ENCODE measurements at places on chromosomes 3 and 15.

DNA sequence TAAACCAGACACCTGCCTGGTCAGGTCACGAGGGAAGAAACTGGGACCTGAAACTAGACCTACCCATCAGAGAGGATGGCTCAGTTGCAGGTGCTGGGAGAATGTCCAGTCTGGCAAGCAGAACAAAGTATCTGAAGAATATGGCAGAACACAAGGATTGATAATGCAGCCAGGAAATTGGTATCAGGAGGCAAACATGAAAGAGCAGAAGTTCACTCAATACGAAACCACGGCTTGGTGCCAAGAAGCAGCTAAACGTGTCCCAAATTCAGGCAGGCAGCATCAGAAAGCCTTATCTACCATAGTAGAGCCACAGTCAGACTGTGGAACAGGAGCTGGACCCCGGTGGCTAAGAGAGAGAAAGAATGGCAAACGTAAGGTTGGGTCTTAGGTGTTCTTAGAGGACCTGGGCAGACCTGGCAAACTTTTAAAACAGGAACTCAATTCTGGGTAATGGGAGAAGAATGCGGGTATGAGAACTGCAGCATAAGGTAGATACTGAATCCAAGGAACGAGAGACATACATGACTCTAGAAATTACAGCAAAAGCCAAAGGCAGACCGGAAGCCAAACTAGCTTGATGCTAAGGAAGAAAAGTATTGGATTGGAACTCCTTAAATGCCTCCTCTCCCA lies 169.0 kb upstream of the NECTIN3 start:
- no peak for DNase-seq

DNA sequence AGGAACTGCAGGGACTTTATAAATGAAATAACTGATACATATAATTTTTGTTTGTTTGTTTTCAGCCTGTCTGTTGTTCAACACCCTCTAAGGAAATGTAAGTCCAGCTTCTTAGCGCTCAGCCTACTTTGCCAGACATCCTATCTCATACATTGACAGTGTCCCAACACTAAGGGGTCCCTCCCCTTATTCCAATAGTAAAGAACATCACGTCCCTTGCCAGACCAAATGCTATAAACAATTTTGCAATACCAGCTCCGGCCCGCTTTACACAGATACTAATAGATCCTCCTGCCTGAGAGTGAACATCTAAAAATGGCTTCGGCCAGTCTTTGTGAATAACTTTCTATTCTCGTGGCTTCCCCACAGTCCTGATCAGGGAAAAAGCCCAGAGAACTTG lies 4.5 kb upstream of the TAFA4 start:
- no peak for DNase-seq

- no peak for DNase-seq
Observed at GRCh38 chr15:41876689-41877088, 17.2 kb downstream of the SPTBN5 start.

GRCh38 chr3:2311022-2311421 lies 212.4 kb downstream of the CNTN4 start:
- DNase-seq, result no peak

GRCh38 chr15:43552986-43553385 lies 35.6 kb downstream of the MAP1A start:
- no peak for DNase-seq

DNA sequence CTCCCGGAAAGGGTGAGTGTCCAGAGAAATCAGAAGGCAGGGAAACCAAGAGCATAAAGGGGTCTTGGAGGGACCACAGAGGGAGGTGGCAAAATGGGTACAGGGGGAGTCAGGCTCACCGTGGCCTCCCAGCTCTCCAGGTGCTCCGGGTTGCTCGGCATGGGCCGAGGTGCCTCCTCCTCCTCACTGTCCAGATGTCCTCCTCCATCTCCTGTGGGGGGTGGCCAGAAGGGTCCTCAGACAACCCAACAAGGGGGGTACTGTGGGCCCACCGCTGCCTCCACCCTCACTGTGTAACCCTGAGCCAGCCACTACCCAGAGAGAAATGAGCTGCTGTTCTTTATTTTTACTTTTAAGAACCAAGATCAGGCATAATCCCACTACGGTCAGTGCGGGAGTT lies 30.4 kb upstream of the OR4F6 start:
- DNase-seq, result no peak

- DNase-seq, result peak; percentile 77
Observed at GRCh38 chr15:51380999-51381806, 39.7 kb downstream of the GLDN start.

GRCh38 chr3:102113421-102114041 lies 264.2 kb downstream of the NFKBIZ start:
- peak; percentile 55 for DNase-seq

- DNase-seq, result no peak
Observed at GRCh38 chr3:21587894-21588293, 163.1 kb downstream of the ZNF385D start.

DNA sequence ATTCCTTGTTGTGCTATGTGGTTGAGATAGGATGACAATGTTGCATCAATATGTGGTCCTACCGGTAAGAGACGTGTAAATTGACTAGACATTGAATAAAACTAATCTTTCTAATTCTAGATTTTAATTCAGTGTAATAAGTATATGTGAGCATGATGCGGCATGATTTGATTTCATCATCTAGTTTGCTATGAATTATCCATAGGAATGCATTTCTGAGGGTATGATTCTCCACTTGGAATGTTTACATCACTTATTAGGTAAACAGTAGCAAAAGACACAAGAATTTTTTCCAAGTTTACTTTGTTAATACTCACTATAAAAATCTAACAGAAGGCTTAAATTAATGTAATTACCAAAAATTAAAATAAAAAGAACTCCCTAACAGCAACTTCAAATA lies 353.5 kb downstream of the CADM2 start:
- DNase-seq, result peak; percentile 42

GRCh38 chr3:188562144-188562543 lies 408.2 kb downstream of the LPP start:
- no peak for DNase-seq

- peak; percentile 71 for DNase-seq
Observed at GRCh38 chr3:9898467-9899241, 4.0 kb upstream of the IL17RE start.

- DNase-seq, result no peak
Observed at GRCh38 chr15:31195871-31196270, 94.3 kb upstream of the TRPM1 start.

DNA sequence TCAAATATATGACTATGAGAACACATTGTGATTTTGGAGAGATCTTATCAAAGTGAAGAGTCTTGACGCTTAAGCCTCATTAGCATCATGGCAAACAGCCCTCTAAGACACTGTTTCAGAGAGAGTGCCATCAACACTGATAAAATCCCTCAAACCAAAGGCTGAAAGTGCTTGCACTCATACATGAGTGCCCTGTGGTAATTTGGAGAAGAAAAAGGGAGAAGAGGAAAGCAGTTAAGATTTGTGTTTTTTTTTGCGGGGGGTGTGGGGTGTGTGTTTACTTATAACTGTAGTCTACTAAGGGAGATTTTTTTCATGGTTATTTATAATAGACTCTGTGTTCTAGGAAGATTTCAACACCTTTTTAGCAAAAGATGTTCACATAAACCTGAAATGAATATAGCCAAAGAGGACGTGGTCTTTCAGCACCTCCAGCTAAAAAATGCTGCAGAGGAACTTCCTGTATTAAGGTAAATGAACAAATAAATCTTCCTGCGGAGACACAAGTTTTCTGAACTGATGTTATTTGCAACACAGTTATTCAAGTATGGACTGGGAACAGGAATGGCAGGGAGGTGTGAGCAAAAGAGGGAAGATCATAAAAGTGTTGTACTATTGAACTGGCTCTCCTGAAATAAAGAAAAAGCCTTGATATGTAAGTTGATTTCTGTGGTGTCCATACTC lies 81.9 kb upstream of the TGFBR2 start:
- no peak for DNase-seq

- no peak for DNase-seq
Observed at GRCh38 chr15:57259568-57260040, 116.7 kb upstream of the CGNL1 start.

DNA sequence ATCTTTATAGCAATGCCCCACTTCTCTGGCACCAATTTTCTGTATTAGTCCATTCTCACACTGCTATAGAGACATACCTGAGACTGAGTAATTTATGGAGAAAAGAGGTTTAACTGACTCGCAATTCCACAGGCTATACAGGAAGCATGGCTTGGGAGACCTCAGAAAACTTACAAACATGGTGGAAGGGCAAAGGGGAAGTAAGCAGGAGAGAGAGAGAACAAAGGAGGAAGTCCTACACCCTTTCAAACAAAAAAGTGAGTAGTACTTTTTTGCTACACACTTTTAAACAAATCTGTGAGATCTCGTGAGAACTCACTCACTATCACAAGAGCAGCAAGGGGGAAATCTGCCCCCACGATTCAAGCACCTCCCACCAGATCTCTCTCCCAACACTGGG lies 67.8 kb upstream of the ZBED2 start:
- DNase-seq, result no peak

DNA sequence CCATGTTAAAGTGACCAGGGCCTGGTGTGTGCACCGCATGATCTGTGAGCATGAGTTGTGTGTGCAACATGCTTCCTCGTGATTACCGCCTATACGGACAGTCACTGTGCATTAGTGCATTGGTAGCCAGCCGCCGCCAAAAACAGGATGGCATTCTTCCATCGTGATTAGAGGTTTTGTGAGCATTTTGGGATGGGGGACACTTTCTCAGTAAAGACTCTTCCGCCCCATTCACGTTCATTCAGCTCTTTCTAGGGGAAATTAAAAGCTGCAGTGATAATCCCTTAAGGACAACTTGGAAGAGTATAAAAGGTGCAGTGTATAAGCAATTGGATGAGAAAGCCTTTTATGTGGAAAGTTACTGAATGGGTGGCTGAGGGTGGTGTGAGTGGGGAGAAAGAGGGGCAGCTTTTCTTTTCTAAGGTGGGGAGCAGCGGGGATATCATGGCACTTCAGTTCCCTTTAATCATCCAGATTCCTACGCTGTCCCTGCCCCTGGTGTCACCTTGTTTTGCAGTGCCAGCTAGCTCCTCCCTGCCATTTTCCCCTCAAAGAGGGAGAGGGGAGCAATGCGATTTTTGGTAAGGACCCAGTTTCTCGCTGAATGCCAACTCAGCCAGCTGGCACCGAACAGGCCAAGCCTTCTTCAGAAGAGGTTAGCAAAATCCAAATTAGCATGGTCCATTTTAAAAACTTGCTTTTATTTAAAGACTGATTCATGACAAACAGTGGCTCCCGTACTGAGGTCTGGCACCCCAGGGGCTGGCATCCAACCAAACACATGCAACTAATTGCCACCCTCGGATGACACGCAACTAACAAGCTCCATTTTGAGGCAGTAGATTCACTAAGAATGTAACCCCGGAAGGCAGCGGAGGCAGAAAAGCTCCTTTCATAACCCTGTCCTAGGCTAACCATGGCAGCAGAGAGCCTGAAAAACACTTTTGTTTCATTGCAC lies 447.8 kb downstream of the FHIT start:
- DNase-seq, result no peak

DNA sequence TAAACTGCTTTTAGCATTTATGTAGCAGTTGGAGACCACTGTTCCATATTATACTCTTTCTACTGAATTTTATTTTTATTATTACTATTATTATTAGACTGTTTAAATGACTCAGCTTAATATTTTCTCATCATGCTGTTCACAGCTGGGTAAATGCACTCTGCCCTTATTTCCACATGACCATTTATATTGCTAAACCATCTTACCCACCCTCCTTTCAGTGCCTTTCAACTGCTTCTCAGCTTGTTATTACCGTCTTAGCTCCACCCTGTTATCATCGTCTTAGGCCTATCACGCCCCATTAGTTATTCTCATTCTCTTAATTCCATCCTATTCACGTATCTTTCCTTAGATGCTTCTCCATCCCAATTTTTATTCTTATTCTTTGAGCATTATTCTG lies 212.6 kb downstream of the GAP43 start:
- no peak for DNase-seq

DNA sequence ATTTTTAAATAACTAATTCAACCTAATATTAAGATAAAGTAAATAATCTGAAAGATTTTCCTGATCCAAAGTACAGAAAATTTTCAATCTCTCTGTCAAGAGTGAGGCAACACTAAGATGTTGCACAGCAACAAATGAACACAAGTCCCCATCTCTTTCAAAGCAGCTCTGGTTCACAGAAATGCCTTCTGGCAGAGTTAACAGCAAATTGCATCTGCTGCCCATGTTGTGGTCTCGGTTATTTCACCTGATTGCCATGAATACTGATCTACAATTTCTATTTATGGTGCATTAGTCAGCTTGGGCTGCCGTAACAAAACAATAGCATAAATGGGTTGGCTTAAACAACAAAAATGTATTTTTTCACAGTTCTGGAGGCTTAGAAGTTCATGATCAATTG lies 167.3 kb downstream of the BCHE start:
- no peak for DNase-seq

GRCh38 chr3:85627932-85628331 lies 669.1 kb downstream of the CADM2 start:
- DNase-seq, result no peak

DNA sequence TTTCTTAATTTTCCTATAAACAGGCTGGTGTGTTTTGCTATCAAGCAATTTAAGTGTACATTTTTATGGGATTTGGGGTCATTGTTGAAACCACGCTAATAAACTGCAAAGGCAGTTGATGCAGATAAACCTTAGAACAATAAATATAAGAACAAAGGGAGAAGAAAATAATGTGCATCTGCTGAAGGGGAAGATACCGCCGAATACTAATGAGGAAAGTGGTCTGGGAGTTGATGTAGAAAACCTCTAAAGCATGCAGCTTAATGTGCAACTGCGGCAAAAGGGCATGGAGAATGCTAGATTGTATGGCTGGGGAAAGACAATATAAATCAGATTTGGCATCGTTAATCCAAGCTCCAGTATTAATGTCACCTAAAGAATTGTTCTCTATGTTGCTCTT lies 29.8 kb upstream of the CHL1 start:
- no peak for DNase-seq

GRCh38 chr3:115169808-115170207 lies 22.7 kb upstream of the ZBTB20 start:
- DNase-seq, result peak; percentile 20

DNA sequence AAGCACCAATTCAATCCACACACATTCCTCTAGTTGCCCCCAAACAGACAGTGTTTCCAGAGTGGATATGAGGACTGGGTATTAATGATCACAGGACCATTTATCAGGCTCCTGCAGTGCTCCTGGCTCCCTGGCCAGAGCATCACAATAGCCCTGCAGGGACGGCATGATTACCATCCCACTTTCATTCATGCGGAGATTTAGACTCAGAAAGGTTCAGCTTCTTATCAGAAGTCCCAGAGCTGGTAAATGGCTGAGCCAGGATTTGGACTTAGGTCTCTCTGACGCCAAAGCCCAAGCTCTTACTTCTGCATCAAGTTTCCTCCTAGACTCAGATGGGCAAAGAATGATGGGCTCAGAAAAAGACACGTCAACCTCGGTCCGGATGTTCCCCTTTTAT lies 2.9 kb upstream of the EPHB3 start:
- no peak for DNase-seq
